ENCODE measurements at places on chromosomes 3 and 15.

DNA sequence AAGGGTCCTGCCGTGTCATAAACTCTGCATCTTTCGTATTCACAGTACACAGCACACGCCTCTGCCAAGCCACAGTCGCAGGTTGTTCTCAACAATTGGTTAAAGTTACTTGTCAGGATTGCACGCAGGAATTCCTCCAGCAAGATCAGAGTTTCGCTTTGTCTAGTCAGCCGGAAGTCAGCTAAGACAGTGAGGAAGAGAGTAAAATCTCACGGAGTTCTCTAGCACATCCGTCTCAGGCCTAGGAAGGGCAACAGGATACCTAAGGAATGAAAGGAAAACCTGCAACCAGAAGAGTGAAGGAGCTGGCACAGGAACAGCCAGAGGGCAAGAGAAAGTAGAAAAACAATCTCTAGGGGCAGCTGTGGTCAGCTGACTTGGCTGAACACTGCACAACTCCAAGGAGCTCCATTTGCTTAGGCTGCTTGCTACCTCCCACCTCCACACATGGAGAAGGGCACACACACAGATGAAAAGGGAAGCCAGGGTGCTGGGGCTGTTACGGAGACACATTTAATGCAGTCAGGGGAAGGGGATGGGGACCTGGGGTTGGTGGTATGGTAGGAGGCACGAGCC is 23.7 kb downstream of the RORA start:
- DNase-seq, result no peak

GRCh38 chr15:44882499-44882968 is 74.0 kb upstream of the TERB2 start:
- no peak for DNase-seq

DNA sequence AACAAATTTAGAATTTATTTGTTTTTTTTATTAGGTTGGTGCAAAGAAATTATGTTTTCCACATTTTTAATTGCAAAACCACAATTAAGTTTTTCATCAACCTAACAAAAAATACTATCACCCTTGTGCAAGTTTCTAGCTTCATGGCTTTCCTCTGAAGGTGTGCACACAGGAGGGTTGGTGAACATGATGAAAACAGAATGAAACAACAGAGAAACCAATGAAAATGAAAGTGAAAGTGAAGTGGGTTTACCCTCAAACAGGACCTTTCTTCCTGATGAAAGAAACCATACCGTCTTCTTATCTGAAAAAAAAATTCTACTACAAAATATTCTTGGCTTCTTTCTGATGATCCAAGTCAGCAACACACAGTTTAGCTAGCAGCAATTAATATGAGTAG is 71.9 kb upstream of the FEZF2 start:
- no peak for DNase-seq

DNA sequence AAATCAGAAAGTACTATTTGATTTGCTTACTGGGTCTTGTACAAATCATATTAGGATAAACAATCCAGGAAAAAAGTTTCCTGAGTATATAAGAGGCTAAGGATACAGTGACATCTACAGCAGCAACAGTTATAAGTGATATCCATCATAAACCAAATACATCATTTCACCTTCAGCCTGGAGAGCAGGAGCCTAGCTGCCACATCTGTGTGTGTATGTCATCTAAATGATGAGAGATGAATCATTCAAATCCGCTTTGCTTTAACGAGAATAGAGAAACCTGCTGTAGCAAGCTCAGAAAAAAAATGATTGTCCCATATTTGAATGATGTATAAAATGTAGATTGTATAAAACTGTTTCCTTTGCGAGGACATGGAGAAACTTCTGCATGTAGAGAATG is 841.4 kb downstream of the SI start:
- no peak for DNase-seq

DNA sequence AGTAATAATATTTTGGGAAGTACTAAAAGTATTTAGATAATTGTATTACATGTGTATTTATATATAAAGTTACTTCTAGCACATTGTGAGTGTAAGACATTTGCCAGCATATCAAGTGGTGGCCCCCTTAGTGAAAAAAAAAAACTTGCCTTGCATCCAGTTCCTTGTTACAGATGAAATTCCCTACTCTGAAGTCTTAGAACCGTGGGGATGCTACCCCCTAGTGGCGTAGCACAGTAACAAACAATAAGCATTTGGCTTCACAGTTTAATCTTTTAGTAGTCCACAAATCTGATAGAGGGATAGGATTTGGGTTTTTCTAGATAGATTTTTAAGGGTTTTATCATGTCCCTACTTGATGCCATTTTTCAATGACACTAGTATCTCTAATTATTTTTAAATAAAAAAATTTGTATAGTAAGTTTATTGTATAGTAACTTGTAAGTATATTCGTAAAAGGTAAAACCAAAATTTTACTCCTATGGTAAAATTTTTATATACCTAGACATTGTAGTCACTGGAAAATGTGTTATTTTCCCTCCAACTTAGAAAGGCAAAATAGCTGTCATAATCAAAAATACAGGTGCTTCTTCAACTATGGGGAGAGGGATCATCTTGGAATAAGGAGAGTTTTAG is 14.3 kb downstream of the SMC4 start:
- DNase-seq, result peak; percentile 44

- no peak for DNase-seq
Measured at GRCh38 chr3:167684388-167684993, 30.7 kb upstream of the WDR49 start.

DNA sequence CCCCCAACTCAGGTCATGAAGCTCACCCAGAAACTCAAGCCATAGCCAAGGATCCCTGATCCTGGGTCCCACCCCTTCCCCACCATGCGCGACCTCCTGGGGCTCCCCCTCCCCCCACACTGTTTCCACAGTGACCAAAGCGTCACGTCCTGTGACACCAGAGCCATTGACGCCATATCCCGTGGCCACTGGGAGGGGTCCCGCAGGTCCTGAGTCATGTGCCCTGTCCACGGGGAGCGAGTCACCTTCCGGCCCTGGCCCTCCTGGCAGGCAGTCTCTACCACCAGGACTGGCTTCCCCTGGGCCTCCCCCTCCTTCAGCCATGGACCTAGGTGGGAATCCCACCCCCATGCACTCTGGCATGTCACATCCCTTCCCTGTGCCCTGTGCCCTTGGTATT is 15.6 kb downstream of the SEMA3F start:
- DNase-seq, result no peak

DNA sequence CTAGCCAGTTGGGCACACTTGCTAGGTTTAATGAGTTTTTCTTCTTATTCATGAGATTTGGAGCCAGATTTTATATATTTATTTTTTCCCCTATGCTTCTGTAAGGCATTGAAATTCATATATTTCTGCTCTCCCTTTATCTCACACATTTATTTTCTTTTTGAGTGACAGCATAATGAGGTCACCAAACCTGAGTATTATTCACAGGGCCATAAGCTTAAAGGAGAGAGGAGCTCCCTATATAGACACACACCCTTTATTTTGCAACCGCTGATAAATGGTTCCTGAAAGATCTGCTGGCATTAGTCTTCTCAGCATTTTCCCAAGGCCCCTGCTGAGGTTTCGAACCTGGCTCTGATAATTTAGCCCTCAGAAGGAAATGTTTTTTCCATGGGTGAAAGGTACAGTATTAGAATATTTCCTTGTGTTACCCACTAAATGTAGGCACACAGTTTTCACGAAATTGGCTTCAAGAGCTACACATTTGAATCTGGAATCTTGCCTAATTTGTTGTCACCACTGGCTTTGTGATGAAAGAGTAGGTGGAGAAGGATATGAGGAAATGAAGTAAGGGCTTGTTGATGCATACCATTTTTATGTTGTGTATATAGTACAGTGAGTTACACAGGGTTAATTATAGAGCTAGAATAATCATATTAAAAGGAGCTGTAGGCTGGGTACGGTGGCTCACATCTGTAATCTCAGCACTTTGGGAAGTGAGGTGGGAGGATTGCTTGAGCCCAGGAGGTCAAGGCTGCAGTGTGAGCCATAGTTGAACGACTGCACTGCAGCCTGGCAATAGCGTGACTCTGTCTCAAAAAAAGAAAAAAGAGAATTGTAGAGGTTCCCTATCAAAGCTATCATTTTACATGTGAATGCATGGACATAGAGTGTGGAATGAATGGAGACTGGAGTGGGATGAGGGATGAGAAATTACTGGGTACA is 6.5 kb downstream of the KLHL18 start:
- no peak for DNase-seq

GRCh38 chr3:6504834-6505233 is 356.1 kb upstream of the GRM7 start:
- no peak for DNase-seq

DNA sequence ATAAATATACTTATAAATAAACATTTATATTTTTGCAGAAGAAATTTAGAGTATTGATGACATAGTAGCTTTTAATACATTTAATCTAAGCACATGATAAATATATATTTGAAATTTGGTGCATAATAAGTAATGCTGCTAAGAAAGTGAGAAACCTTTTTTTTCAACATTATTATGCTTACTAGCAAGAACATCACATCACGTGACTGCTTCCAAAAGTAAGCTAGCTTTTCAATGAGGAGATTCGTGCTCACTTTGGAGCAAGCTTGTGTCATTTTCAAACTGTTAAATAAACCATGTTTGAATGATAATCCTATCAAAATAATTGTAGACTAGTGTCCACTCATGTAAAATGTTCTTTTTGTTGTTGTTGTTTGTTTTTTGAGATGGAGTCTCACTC is 109.0 kb upstream of the SLC4A7 start:
- no peak for DNase-seq

Data from stimulated activated CD8-positive, alpha-beta memory T cell treated with anti-CD3 and anti-CD28 coated beads, Interleukin-4, amount 100 ng/mL, for 1 hour (primary cell).